ENCODE measurements at places on chromosomes 5 and 9.
A peak's percentile ranks its signal among the peaks of the same experiment; 100 is the strongest.

DNA sequence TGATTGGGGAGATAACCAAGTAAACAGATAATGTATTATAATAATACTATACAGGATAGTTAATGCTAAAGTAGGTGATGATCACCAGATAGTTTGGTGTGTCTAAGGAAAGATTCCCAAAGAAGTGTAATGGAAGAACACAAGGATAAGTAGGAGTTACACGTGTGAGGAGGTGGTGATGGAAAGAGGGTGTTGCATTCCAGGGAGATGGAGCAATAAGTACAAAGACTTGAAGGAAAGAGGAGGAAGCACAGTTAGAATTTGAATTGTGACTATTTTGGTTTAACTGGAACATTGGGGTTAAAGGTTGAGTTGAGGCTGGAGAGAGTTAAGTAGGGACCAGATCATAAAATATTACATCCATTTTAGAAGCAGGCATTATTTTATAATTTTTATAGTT, 76.9 kb downstream of the IPO11 start:
- peak; percentile 13 for DNase-seq

GRCh38 chr5:117947836-117948235, 1040.5 kb downstream of the DTWD2 start:
- no peak for DNase-seq

DNA sequence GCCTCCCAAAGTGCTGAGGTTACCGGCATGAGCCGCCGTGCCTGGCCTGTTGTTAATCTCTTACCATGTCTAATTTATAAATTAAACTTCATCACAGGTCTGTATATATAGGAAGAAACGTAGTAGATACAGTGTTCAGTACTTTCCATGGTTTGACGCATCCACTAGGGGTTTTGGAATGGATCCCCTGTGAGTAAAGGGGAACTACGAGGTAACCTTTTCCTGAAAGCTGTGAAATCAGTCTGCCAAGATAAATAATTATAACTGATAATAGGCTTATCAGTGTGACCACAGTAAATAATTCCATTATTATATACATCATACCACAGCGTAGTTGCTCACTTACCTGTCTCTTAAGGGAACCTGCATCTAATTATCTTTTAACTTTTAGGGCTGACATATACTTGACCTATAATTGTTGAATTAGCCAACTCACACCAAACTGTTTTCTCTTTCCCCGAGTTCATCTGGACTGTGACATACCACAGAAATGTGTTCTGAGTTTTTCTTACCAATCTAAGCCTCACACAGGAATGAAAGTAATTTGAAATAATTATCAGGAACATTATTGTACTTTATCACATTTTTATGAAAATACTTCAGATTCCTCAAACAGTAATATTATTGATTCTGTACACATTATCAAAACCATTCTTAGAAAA, 42.9 kb downstream of the DAPK1 start:
- no peak for DNase-seq

DNA sequence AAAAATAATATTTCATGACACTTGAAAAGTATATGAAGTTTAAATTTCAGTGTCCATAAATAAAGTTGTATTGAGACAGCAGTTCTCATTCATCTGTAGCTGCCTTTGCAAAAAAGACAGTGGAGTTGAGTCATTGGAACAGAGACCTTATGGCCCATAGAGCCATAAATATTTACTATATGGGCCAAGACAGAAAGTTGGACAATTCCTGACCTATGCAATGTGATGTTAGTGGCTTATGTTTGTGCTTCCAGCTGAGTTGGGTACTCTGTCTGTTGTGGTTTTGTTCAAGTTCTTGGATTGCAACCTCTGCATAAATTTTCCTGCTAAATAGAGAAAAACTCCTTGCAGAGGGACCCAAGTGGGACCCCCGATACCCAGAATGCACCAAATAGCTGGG, 69.8 kb downstream of the KCNIP1 start:
- no peak for DNase-seq

DNA sequence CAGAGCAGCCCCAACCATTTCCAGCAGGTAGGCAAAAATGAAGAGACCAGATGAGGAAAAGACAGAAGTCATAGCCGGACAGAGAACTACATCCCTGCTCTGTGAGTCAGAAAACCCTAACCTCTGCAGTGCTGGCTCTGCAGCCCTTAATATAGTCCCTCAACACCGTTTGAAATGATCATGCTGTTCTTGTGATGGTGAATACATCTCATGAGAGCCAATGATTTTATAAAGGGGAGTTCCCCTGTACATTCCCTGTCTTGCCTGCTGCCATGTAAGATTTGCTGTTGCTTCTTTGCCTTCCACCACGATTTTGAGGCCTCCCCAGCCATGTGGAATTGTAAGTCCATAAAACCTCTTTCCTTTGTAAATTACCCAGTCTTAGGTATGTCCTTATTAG, 216.8 kb upstream of the RFX3 start:
- no peak for DNase-seq

DNA sequence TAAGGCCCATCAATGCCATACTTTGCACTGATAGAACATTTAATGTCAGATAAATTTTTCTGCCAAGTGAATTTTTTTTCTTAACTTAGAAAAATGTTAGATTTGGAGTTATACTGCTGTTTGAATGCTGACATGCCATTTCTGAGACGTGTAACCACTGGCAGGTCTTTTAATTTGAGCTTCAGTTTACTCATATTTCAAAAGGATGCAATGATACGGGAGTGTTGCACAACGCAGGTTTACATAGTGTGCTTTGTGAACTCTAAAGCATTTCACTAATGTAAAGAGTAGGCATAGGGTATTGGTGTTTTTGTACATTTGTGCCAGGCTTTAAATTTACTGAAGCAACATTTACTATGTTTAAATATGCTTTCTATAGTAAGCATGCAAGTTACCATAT, 4.2 kb downstream of the ZBTB43 start:
- DNase-seq = no peak

- peak; percentile 65 for DNase-seq
These were observed 20.7 kb upstream of the ZNF782 start for GRCh38 chr9:96874947-96875460.

- no peak for DNase-seq
These were observed 2.8 kb downstream of the ZNF608 start for GRCh38 chr5:124743602-124744169.

DNA sequence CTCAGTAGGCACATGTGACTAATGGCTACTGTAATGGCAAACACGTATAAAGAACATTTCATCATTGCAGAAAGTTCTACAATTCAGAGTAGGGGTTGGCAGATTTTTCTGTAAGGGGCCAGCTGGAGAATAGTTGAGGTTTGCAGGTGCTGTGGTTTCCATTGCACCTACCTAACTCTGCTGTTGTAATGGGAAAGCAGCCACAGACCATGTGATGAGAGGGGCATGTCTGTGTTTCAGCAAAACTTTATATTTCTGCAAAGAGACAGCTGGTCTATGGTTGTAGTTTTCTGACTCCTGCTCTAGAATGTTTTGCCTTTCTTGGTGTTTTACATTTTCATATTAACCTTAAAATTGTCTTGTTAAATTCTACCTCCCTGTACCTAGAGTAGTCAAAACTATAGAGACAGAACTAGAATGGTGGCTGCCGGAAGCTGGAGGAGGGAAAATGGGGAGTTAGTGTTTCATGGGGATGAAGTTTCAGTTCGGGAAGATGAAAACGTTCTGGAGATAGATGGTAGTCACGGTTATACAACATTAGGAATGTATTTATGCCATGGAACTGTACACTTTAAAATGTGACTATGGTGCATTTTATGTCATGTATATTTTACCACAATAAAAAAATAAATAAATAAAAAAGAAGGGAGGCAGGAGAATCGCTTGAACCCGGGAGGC, 44.3 kb downstream of the NUP214 start:
- DNase-seq = no peak

DNA sequence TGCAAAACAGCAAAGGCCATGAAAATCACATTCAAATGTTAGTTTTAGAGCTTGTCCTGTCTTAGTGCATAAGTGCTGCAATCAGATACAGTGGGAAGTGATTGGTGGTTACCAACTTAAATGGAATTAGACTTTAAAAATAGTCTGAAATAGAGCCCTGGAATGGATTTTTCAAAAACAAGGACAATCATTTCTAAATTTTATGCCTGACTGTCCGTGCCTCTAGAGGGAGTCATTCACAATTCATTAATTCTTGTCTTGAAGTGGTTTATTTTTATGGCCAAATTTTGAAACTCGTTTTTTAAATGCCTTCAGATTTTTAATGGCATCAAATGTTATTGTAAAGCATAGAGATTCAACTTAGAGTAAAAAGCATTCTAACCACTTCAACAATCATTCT, 561.8 kb upstream of the DAB2 start:
- DNase-seq = no peak

DNA sequence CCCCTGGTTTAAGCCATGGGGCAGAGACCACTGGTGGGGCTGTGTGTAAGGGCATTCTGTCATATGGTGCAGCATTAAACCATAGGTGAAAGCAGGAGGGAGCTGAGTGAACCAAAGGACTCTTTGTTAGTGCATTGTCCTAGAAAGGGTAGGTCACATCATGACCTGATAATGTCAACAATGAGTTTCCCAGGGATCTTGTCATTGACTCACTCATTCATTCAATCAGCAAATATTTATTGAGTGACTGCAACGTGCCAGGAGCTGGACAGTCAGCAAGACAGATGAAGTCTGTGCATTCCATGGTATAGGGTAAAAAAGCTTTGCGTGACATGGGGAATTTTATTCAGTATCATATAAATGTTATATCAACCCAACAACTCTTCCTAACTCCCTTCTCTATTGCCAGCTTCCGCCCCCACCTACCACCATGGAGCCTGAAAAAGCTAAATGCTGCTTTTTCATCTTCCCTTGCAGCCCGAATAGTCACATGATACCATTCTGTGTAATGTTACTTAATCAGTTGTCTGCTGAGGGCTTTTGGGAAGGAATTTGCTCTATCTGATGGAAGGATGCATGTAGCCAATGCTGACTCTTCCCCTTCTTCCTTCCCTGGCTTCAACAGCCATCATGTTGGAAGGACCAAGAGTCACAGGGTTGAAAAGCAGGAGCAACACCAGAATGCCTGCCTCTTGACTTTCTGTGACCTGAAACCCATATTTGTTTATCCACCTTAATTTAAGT, 11.5 kb upstream of the OTULINL start:
- no peak for DNase-seq

DNA sequence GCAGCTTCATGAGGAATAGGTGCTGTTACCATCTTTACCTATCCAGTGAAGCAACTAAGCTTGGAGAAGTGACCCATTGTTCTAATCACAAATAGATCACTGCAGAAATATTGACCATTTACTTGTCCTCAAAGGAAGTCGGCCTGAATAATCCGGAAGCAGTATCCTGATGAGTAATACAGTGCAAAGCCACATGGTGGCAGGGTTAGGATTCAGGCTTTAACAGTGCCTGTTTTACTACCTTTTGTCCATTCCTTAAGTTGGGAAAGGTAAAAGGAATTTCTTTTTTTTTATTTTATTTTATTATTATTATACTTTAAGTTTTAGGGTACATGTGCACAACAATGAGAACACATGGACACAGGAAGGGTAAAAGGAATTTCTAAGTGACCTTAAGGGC, 336.3 kb downstream of the KDM4C start:
- no peak for DNase-seq

DNA sequence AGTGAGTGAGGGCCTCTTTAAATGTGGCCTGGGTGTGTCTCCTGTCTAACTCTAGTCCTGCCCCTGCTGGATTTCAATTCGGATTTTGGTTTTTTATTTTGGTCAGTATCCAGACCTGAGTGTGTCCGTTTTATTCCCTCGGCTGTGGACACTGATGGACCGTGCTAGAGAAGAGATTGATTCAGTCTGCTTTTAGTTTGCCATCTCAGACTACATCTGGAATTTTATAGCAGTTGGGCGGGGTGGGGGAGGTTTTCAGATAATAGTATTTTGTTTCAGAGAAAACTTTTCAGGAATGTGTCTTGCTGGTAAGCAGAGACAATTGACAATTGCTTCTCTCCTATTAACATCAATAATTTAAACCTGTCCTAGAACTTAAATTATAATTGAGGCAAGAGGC, 308.1 kb downstream of the ARHGAP26 start:
- no peak for DNase-seq

DNA sequence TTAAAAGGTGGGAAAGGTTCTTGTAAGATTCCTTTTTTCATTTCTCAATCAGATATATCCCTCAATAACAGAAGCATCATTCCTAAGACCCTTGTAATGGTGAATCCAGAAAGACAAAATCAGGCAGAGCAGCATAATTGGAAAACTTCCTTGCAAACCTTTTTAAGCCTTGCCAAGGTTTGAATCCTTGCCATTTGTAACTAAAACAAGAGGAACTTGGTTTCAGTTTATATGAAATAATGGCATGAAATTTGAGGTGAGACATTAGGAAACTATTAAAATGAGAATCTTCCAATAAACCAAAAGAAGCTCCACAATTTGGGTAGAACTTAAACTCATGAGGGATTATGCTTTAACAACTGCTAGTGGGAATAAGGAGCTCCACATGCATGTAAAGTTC, 384.7 kb upstream of the SMC2 start:
- no peak for DNase-seq

GRCh38 chr9:89360465-89360864, 42.2 kb downstream of the SECISBP2 start:
- DNase-seq = no peak

DNA sequence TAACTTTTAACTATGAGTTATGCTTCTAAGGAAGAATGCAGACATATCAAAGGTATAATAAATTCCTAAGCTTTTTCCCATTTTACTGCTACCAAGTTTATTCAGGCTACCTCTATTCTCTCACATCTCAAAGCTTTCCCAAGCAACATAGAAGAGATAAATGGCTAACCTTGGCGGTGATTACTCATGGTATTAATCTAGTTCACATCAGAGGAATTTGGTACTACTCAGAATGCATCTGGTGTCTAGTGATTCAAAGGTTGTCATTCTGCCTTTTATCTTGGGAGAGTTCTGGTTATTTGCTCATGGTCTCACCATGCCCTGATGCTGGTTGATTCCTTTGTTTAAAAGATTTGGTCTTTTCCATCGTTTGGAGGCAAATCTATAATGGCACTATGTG, 182.7 kb downstream of the TAF11L14 start:
- DNase-seq = no peak

- no peak for DNase-seq
These were observed 274.7 kb downstream of the RAB3C start for GRCh38 chr5:58857609-58858008.

- no peak for DNase-seq
These were observed 97.0 kb upstream of the COL5A1 start for GRCh38 chr9:134544388-134545214.

GRCh38 chr5:130893006-130893405, 272.1 kb downstream of the HINT1 start:
- DNase-seq = no peak

- DNase-seq = no peak
These were observed 403.7 kb upstream of the ZNF608 start for GRCh38 chr5:125150041-125150669.

GRCh38 chr5:41809128-41809527, 61.1 kb downstream of the OXCT1 start:
- no peak for DNase-seq

Measured in putamen (tissue), 1 donor.